Fibroblast of mammary gland (primary cell): ENCODE measurements at places on chromosomes 16 and 17.

DNA sequence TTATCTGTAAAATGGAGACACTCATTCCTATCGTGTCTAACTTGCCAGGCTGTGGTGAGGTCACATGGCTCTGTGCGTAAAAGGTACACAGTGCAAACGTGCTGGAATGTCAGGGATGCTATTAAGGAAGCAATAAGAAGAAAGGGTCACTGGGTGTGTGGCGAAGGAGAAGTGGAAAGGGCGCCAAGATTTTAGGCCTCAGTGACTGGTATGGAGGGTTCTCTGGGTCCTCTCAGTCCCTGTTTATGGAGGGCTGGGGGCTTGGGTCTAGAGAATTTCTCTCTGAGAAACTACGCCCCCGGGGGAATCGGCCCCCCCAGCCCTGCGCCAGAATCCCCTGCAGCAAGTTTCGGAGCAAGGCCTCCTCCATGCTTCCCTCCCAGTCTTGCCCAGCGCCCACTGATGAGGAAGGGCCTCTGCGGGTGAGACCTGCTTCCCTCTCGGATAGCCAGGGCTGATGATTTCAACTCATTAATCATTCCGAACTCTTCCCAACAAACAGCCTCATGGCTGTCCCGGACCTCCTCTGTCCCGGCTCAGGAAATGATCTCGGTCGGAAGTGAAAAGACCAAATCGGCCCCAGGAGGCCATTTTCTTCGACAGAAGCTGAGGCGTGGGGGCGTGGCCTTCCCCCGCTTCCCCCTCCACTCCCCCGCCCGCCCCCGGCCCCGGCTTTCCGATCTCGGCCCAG is 1.2 kb upstream of the HEXIM1 start:
- DNase-seq = peak; percentile 79

GRCh38 chr17:30905742-30906100 is 317 bp downstream of the TEFM start:
- DNase-seq = peak; percentile 2

DNA sequence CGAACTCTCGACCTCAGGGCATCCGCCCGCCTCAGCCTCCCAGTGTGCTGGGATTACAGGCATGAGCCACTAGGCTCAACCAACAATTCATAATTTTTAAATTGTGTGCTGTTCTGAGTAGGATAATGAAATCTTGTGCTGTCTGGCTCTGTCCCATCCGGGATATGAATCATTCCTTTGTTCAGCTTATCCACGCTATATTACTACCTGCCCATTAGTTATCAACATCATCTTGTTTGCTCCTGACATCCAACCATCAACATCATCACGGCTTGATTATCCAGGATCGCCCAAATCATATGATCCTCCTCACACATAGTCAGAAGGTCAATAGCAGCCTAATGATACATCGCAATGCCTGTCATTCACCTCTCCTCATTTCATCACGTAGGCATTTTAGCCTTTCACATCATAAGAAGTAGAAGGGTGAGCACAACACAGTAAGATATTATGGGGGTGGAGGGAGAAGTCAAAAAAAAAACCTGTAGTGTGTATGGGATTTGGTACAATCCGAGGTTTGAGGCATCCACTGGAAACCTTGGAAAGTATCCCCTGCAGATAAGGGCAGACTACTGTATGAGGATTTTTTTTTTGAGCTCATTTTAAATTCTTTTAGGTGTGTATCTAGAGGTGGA is 77.0 kb upstream of the SIAH1 start:
- DNase-seq = no peak

DNA sequence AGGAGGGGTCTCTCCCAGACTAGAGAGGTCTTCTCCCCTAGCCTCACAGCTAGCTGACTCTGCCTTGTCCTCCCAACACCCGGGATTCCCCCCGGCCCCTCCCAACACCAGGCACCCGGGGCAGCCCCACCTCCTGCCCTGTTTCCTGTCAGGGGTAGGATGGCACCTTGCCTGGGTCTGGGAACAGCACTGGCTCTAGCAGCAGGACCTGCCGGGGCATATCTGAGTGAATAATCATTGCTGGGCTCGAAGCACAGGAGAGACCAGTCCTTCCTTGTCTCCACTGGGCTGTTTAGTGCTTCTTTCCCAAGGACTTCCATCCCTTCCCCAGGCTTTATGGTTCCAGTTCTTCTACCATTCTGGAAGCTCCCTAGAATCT is 25.7 kb downstream of the MINK1 start:
- no peak for DNase-seq

DNA sequence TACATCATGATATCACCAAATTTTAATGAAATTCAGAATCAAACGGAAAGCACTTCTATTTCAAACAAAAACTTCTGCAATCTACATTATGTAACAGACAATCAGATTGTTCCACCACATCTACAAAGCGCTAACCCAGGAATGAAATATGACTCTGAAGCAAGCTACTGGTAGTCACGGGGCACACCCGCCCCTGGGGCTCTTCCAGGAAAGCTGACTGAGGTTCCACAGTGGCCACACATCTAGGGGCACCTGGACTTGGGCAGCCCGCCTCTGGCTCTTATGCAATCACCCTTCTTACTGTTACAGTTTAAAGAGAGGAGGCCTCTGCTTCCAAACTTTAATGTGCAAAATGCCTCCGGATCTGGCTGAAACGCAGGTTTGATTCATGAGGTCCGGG is 27.5 kb downstream of the ZCCHC14 start:
- DNase-seq = peak; percentile 94
